ENCODE measurements at places on chromosomes 3 and 15.

- DNase-seq = peak; percentile 3
These were observed 40.2 kb downstream of the SUMF1 start for GRCh38 chr3:4426782-4427344.

- DNase-seq = no peak
These were observed 862.5 kb downstream of the CADM2 start for GRCh38 chr3:85821130-85821756.

GRCh38 chr3:110856916-110857315, 214.7 kb upstream of the NECTIN3 start:
- DNase-seq = no peak

- no peak for DNase-seq
These were observed 37.5 kb downstream of the SERPINI1 start for GRCh38 chr3:167772992-167773391.

GRCh38 chr3:14534516-14535191, 5.5 kb downstream of the GRIP2 start:
- DNase-seq = no peak

DNA sequence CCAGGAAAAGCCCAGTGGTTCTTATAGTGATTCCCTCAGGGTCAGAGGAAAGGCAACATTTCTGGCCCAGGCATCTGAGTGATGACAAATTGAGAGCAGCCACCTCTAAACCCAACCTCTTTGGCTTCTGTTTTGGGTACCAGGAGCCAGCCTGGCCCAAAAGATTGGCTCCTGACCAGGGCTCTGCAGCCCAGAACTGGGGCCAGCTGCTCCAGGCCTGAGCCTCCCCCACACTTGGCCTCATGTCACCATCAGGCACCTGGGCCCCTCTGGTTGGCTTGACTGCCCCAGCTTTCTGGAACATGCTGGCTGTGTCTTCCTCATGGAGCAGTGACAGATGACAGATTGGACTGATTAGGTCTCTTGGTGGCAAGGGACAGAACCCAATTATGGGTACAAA, 26.0 kb upstream of the HCN4 start:
- no peak for DNase-seq

Measured in HCT116 (cell line).